ENCODE measurements at places on chromosomes 13 and 19.

DNA sequence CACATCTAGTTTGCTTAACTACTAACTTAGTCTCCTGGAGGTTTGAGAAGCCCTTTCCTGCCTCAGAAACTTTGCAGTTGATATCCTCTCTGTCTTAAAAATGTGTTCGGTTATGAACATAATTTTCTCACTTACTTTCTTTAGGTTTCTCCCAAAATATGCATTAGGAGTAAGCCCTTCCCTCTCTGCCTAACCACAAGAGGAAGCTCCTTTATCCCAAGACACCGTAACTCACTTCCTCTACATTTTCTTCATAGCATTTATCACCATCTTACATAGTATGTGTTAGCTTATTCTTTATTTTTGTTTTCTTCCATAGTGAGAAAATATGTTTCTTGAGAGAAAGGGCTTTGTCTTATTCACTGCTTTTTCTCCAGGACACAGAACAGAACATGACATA lies 952.5 kb upstream of the ATXN8OS start:
- DNase-seq = no peak

DNA sequence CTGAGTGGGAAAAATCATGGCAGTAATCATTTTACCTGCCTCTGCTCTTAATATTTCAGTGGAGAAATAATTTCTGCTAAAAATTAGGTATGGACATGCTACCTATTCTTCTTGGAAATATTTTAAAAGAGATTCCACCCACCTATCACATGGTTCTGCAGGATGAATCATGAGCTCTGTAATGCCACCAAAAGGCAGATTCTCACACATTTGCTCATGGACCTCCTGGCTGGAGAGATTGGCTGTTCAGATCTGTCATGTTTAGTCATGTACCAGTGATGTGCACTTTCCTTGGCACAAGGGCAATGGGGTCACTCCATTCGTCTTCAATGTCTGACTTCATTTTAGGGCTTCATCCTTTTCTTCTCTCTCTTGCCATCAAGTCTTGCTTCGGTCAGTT lies 101.8 kb upstream of the MBNL2 start:
- DNase-seq = no peak

DNA sequence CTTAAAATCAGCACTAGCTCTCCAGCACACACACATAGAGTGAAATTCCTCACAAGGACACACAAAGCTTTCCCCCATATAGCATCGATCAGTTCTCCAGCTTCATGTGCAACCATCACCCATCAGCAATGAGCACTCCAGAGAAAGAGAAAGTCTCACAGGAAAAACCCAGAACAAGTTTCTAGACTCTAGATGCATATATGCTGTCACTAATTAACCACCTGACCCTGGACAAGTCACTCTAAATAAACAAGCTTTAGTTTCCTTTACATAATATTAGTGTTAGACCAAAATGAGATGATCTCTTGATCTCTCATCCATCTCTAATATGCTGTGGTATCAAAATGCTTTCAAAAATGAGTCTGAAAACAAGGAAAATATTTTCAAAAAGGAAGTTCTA lies 81.2 kb downstream of the TBC1D4 start:
- DNase-seq = no peak

DNA sequence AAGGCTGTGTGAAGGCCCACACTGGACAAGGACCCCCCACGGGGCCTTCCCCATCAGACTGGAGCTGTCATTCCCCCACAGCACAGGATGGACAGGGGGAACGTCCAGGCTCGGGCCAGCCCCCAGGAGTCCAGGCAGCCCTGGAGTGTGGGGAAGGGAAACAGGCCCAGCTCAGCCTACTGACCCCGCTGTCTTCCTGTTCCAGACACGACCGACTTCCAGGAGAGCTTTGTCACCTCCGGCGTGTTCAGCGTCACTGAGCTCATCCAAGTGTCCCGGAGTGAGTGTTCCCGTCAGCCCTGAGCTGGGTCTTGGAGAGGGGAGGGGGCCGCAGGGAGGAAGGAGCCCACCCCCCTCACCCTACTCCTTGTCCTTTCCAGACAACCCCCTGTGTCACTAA lies 47.0 kb downstream of the SMIM24 start:
- no peak for DNase-seq

GRCh38 chr13:30295116-30295515 lies 12.2 kb downstream of the KATNAL1 start:
- no peak for DNase-seq

GRCh38 chr13:50167224-50167947 lies 152.1 kb downstream of the KCNRG start:
- DNase-seq = no peak

GRCh38 chr19:39754971-39755370 lies 17.1 kb upstream of the CLC start:
- DNase-seq = no peak

GRCh38 chr19:10634963-10635362 lies 9.6 kb downstream of the SLC44A2 start:
- no peak for DNase-seq

DNA sequence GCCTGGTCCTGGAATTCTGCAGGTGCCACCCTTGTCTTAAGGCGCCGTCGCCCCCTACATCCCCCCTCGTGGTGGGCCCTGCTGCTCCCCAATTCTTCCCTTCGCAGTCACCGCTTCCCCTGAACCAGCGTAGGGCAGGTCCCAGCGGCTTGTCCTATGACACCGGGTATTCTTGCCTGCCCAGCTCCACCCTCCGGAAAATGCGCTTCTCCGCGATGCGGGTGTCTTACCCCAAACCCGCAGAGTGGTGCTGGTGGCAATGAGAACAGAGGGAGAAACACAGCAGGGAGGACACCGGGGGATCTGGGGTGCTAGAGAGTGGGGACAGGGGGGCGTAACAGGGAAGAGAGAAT lies 9.0 kb downstream of the ZNF808 start:
- DNase-seq = no peak

GRCh38 chr13:99056381-99057014 lies 78.6 kb upstream of the DOCK9 start:
- DNase-seq = no peak

DNA sequence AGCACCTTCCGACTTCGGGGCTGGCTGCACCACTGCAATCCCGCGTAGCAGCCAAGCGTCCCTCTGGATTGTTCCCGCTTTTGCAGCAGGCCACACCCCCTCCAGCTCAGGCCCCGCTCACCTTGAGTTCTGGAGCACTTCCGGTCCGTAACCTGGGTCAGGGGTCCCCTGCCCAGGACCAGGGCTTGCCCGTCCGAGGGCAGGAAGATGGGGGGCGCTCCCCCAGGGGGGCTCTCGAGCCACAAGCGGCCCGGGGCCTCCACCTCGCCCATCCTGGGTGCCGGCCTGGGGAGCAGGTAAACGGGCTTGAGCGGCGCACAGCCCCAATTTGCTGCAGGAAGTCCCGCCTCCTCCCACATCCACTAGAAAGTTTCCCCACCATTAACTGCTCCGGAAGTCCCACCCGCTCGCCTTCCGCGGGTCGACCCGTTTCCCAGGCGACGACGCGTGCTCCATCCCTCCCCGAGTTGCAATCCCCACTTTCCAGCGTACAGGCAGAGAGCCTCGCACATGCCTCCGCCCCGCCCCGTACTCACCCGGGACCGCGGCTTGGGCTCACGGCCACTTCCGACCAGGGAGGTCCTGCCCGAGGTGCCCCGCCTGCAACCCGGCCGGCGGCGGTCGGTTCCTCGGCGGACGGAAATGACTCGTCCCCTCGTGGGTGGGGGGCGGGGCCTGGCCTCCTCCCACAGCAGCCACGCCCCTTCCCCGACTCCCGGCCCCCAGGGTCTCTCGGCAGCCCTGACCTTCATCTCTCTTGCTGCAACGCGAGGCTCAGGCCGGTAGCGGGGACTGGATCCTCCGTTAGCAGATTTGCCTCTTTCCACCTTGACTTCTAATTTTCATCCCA lies at the start of gene PNKP:
PNKP (minus strand) TSS at position 644 of the 850 bp plus-strand sequence; CDS start at position 272, 372 bp downstream.
- DNase-seq = peak; percentile 56

- DNase-seq = no peak
Measured at GRCh38 chr19:5933391-5934068, 19.5 kb downstream of the CAPS start.

DNA sequence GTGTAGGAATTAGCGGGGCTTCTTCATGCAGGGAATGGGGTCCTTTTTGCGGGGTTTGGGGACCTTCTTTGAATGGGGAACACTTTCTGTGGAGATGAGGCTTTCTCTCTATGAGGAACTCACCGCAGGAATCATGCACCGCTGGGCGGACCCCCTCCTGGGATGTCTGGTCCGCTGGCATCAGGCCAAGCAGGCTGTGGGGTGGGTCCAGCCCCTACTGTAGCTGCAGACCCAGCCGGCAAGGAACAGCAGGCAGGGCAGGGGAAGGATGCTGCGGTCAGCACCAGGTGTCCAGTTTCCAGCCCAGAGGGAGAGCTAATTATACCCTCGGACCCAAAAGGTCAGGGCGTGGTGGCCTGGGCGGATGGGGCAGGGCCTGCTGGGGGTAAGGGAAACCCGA lies 1.8 kb downstream of the MYBPC2 start:
- DNase-seq = no peak

DNA sequence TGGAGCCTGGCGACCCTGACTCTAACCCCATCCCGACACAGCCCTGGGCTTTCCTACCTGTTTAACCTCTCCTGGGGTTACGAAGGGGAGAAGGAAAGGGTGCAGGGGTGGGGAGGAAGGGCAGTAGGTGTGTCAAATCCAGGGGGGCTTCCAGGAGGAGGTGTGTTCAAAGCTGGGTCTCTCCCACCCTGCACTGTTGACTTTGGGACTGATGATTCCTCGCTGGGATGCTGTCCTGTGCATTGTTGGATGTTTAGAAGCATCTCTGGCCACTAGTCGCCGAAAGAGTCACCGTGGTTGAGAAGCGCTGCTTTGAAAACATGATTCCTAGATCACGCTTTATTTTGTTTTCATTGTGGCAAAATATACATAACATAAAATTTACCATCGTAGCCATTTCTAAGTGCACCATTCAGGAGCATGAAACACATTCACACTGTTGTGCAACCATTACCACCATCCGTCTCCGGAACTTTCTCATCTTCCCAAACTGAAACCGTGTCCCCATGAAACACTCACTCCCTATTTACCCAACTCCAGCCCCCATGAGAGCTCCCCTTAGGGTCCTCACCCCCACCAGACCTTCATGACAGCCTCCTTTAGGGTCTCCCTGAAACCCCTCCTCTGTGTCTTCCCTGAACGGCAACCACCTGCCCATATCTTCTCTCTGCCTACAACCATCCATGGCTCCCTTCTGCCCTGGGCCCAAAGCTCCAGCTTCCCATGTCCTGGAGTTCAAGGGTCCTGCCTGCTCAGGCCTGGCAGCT lies 4.4 kb upstream of the FCER2 start:
- no peak for DNase-seq

DNA sequence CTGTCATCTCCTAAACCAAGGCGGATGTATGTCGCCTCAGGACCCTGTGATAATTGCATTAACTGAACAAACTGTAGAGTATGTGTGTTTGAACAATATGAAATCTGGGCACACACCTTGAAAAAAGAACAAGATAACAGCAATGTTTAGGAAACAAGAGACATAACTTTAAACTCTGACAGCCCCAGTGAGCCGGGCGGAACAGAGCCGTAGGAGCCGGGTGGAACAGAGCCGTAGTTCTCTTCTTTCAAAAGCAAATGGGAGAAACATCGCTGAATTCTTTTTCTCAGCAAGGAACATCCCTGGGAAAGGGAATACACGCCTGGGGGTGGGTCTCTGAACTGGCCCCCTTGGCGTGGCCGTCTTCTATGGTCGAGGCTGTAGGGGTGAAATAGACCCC lies 31.8 kb upstream of the ZNF675 start:
- no peak for DNase-seq

DNA sequence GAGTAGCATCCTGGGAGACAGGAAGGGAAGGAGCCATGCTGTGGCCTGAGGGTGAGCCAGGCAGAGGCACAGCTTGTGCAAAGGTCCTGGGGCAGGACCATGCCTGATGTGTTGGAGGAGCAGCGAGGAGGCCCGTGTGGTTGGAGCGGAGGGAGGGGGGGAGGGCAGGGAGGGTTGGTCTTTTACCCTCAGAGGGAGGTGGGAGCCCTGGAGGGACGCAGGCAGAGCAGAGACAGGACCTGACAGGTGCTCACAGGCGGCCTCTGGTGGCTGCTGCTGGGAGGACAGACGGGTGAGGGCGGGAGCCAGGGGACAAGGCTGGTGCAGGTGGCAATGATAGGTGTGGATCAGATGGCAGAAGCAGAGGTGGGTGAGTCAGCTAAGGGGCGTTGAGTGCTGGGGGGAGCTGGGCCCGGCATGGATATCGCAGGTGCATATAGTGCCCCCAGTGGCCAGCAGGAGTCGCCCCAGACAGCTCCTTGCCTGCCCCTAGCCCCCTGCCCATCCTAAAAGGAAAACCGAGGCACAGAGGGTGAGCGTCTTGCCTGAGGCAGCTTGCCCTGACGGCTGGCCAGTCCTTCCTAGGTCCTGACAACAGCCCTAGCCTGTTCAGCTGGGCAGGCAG lies 9.8 kb upstream of the GNA15 start:
- DNase-seq = no peak

DNA sequence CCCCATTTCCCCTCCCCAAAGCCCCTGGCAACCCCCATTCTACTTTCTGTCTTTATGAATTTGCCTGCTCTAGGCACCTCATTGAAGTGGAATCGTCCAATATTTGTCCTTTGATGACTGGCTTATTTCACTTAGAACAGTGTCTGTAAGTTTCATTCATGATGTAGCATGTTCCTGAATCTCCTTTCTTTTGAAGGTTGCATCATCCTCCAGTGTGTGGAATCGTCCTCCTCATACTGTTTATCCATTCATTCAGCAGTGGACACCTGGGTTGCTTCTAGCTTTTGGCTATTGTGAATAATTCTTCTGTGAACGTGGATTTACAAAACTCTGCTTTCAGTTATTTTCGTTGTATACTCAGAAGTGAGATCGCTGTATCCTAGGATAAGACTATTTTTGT lies 161.2 kb upstream of the RNF113B start:
- DNase-seq = no peak

- no peak for DNase-seq
Measured at GRCh38 chr13:45325806-45326205, 15.2 kb downstream of the TPT1 start.

Data from NCI-H2081 treated with DMSO at 0.1 percent for 48 hours (cell line).